ENCODE measurements at places on chromosomes 12 and 14. TPM values are rescaled to one million over a fixed set of nuclear protein-coding genes. Genes with fewer than 3 reads are reported as not detected.

DAO gene
- not detected for total RNA-seq

DAD1 gene
- total RNA-seq = 312 TPM

CCNB1IP1 gene
- 32.6 TPM for total RNA-seq

TAS2R9 gene
- 0.36 TPM for total RNA-seq

OR4E2 gene
- total RNA-seq = not detected

CLEC4E gene
- not detected for total RNA-seq
